ENCODE measurements at places on chromosomes 6 and 20.

GRCh38 chr6:149948011-149948410, 6.2 kb downstream of the ULBP2 start:
- DNase-seq, result no peak

DNA sequence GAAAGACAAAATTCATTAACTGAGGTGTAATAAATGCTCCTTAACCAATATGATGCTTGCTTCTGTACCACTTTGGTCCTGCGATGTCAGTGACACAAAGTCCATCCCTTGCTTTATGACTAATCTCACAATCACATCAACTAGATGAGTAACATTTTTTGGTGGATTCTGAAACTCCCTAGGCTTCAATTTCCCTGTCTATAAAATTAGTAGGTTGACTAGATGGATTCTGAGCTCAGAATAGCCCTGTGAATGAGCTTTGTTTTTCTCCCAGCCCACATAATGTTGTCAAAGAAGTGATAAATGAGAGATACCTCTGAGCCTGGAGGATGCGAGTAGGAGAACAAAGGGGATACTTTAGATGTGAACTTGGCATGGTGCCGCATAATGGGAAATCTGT, 9.1 kb downstream of the TXLNB start:
- no peak for DNase-seq

DNA sequence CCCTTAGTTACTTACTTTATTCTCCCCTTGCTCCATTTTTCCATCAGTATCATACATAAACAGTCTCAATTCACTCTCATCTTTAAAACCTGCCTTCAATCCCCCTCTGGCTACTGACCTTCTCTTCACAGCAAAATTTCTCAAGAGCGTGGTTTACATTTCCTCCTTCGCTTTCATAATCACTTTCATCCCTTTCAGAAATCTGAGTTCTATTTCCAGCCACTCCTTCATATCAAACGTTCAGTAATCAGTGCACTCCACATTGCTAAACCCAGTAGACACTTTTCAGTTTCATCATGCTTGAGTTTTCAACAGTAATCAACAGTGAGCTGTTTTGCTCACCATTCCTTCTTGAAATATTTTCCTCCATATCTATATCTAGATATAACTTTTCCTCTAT, 176.7 kb upstream of the HSF2 start:
- DNase-seq, result no peak

DNA sequence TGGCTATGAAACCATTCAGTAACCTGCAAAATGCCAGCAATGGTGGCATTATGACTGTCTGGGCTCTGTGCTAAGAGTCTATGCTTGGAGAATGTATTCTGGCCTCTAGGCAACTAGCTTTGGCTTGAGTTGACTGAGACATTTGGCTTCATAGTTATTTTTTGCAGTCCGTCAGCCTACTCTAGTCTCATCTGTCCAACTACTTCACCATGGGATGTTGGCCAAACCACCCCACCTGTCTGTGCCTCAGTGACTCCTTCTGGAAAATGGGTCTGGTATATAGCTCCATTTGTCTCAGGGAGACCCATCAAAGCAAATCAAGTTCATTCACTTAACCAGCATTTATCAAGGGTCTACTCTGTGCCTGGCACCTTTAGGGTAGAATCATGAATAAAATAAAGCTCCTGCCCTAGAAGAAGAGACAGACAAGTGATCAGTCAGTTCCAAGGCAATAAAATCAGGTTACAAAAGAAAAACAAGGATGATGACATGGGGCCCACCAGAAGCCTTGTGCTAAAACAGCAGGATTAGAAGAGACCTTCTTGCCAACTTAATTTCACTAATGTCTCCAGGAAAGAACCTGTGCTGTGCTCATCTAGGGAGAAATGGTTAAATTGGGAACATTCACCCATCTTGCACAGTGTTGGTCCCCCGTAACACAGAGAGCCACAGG, 102.4 kb upstream of the ARMC2 start:
- no peak for DNase-seq

- no peak for DNase-seq
Measured at GRCh38 chr6:34130862-34131261, 15.0 kb downstream of the GRM4 start.

DNA sequence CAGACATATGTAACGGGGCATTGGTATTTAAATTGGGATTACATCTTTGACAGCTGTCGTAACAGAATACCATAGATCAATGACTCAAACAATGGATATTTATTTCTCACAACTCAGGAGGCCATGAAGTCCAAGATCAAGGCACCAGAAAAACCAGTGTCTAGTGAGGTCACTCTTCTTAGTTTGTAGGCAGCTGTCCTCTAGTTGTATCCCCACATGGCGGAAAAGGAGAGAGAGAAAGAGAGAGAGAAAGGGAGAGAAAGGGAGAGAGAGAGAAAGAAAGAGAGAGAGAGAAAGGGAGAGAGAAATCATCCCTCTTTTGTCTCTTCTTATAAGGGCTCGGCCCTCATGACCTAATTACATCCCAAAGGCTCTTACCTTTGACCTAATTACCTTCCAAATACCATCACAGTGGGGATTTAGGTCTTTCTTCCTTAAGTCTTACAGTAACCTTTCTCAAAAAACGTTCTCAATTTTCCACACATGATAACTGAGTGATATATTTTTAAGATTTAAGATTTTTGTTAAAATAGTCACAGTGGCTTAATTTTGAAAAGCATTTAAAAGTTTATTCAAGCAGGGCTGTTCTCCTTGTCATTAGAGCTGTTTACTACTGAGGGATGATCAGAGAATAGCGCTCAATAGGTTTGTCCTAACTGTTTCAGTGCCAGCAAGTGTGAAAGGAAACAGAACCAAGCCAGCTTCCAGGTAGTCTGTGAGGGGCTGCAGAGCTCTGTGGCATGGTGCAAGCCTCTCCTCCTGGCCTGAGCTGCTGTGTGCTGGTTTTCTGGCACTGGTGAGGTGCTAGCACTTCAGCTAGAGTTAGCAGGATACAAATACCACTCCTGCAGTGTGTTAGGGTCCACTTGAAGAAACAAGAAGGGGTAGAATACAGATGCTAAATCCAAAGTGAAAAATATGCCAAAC, 79.0 kb downstream of the IMPG1 start:
- DNase-seq, result no peak

DNA sequence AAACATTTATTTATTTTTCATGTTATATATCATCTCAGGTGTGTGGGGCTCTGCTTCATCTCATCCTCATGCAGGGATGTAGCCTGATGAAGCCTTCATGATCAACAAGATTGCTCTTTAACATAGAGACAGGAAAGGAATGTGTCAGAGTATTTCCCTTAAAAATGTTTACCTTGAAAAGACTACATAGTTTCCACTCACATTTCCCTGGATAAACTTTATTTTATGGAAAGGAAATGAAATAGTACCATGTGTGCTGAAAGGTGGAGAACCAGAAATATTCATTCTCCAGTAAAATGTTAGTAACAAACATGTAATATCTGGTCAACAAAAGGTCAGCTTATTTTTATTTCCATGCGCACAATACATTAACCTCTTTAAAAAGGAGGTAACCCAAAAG, 155.8 kb downstream of the GRM1 start:
- DNase-seq, result no peak

DNA sequence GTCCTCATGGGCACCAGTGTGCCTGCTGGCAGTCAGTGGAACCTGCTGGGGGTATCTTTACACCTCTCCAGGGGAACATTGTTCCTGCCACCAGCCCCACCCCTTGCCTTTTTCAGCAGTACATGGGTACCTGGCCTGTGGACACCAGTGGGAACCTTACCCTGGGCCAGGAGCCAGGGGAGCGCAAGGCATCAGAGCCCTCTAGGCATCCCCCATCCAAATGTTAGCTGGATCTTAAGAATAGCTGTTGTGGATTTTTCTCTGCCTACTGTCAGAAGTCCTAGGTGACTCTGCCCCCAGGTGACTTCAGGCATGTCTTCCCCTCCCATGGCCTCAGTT, 38.8 kb upstream of the ID1 start:
- DNase-seq, result no peak

DNA sequence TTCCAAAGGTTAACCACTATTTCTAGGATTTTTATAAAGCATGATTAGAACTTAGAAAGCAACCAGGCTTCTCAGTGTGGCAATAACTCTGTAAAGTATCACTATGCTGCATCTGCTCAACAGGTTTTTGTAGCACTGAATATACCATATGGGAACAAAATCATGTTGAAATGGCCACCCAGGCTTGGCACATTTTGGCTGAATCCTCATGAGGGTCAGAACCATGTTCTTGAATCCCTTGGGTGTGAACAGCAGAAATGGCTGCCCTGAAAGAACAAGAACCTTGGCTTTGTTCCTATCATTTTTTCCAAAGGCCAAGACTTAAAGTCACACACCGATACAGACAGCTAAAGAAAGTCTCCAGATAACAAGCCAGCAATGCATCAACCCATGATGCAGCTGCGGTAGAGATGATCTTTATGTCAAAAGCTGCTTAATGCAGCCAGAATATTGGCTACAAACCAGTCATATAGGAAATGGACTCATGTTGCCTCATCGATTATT, 283.0 kb upstream of the NOX3 start:
- DNase-seq, result no peak

GRCh38 chr6:6811128-6812009, 222.8 kb downstream of the LY86 start:
- DNase-seq, result peak; percentile 14

DNA sequence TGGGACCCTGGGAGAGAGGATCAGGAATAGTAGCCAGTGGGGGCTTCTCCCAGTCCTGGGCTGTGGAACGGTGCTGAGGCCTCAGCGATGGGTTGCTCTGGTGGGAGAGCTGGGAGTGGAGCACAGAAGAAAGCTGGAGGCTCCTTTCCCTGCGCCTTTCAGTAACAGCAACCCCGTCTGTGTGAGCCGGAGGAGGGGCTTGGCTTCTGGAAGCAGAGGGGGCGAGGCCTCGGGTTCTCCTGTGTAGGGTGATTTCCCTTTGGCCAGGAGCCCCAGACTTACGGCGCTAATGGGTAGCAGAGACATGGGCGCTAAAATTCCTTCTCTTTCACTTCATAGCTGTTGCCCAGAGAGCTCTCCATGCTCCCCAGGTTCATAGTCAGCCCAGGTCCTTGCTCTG, 55.0 kb downstream of the DAAM2 start:
- DNase-seq, result no peak
